ENCODE measurements at places on chromosomes 7 and 10. TPM values are rescaled to one million over a fixed set of nuclear protein-coding genes. Genes with fewer than 3 reads are reported as not detected.
A peak's percentile ranks its signal among the peaks of the same experiment; 100 is the strongest.

DNA sequence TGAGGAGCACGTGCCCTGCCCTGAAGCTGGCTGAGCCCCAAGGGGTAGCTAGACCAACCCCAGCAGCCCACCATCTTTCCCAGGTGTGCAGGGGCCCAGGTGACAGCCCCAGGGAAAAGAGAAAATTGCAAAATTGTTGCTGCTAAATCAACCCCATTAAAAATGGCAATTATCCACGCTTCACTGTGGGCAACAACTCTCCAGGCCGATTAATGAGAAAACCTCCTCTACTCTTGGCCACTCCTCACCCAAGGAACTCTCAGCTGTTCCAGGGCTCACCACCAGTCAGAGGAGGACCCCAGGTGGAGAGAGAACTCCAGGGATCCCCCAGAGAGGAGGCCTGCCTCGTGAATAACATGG, 516.1 kb upstream of the MGMT start:
- no peak for DNase-seq

DNA sequence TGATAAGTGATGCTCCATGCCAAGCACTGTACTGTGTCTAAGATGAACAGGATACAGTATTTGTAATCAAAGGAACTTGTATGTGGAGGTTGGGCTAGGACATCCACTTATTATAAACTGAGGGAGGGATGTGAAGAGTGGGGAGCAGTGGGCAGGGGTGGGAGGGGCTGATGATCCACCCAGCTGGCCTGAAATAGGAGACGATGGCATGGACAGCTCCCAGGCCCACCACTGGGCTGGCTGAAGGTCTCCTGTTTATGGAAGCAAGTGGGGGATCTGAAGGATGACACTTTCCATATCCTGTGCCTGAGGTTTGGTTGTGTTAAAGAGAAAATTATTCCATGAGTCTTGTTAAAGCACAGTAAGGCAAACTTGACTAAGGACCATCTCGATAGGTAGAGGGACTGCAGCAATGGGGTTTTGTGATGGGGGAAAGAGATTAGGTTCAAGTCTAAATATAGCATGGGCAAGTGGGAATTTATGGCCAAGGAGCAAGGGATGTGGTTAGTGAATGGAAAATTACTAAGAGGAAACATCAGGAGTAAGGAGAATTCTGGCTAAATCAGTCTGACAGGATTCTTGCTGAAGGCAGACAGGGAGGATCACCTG, 124.6 kb downstream of the CCNY start:
- no peak for DNase-seq

- no peak for DNase-seq
Measured at GRCh38 chr7:43721193-43721806, 8.0 kb downstream of the COA1 start.

- DNase-seq = no peak
Measured at GRCh38 chr7:43648473-43649406, 65.8 kb downstream of the STK17A start.

GRCh38 chr7:106064771-106065574, 47.1 kb downstream of the SYPL1 start:
- peak; percentile 70 for DNase-seq

DNA sequence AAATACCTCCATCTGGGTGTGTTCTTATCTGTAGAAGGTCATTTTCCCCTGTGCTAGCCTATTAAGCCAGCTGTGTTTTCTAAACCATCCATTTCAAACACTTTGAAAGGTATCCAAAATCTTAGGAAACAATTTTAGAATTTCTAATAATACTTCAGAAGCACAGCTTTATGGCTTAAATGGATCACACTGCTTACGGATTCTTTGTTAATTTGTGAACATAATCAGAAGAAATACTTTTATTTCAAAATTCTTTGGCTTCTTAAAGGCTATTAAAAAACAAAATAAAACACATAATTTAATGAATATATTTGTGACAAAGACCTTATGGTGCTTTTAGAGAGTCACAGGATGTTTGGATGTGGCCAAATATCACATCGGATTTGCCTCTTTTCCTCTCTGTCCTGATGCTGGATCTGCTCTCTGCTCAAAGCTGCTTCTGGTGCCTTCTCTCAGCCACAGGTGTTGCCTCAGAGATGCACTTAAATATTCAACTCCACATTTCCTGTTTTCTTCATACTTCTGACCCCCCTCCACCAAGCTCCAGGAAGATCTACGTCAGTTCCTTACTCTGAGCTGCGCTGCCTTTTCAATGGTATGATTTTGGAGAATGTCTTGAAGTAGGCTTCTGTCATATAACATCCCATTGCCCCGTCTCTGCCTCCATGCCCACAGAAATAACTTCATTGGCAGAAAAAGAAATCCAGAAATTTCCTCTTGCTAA, 230.6 kb downstream of the MLLT10 start:
- DNase-seq = no peak

DNA sequence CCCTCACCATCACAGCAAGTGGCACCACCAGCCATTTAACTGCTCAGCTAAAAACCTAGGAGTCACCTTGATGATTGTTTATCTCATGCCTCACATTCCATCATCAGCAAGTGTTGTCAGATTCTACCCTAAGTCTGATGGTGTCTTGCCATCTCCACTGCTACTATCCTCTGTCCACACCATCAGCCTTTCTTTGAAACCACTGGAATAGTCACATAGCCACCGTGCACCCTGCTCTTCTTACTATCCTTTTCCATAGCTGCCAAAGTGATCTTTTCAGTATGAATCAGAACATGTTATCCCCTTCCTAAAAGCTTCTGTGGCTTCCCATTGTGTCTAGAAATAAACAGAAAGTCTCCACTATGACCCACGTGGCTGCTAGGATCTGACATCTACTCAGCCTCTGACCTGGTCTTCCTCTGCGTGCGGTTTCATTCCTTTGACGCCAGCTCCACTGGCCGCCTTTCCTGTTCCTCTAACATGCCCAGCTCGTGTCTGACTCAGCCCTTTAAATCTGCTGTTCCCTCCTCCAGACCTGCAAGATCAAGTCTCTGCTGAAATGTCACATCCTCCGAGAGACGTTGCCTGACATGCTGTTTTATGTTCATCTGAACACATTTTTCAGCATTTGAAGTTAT, 16.5 kb upstream of the CHN2 start:
- DNase-seq = no peak

- DNase-seq = no peak
Measured at GRCh38 chr7:112022128-112022527, 184.1 kb downstream of the DOCK4 start.

GRCh38 chr7:79176859-79177477, 276.5 kb downstream of the MAGI2 start:
- DNase-seq = no peak

DNA sequence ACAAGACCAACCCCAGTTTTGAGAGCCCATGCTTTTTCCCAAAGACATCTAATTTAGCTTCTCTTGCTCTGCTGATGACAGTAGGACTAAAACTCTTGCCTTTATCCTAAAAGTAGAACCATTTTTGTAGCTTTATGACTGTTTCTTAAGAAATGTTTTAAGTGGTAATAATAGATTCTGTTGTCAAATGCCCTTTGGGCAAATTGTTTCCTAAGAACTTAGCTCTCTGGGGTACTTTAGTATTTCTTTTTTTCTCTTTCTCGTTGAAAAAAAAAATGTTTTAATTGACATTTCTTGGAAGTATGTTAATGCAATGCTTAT, 157.4 kb downstream of the ARID5B start:
- DNase-seq = no peak

GRCh38 chr7:48084727-48085432, 4.2 kb upstream of the UPP1 start:
- peak; percentile 95 for DNase-seq

- no peak for DNase-seq
Measured at GRCh38 chr7:159035571-159036073, 109.0 kb downstream of the VIPR2 start.

- DNase-seq = no peak
Measured at GRCh38 chr10:63976538-63976937, 455.3 kb downstream of the REEP3 start.

GRCh38 chr10:73816917-73817729, 5.7 kb upstream of the NDST2 start:
- no peak for DNase-seq

- no peak for DNase-seq
Measured at GRCh38 chr7:128383776-128384175, 22.3 kb upstream of the PRRT4 start.

- DNase-seq = no peak
Measured at GRCh38 chr7:12199363-12199762, 11.7 kb upstream of the TMEM106B start.

DNA sequence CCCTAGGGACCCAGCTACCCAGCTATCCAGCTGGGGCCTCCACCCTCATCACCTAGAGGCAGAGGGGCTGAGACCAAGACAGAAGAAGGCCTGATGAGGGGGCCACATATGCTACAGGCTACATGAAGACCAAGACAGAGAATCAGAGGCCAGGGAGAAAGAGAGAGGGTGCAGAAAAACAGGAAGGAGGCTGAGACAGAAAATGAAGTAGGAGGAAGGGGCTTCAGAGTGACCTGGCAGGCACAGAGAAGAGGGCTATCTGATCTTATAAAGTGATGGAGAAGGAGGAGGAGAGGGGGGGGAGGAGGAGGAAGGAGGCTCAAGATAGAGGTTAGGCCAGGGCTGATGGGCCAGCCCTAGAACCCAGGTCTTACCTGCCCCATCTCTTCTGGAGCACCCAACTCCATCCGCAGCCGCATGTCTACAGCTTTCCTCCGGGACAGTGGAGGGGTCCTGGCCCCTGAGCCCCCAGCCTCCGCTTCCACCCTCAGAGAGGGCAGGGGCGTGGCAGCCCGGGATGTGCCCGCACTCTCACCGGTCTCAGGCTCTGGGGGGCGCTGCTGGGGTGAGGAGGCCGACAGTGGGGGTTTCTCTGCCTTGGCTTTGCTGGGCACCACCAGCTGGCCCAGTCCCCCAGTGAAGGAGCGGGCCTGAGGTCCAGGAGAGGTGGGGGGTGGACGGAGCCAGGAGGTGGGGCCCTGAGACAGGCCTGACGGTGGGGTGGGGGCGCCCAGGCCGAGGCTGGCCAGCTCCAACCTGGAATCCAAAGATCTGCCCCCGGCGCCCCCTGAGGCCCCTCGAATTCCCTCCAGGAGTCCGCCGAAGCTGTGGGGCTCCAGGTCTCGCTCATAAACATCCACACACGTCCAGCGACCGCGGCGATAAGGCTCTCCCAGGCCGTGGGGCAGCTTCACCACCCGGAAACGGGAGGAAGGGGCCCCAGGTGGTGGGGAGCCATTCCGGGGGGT, 1.8 kb downstream of the TSC22D4 start:
- no peak for DNase-seq

GRCh38 chr7:112296432-112296831, 89.9 kb downstream of the ZNF277 start:
- no peak for DNase-seq

DNA sequence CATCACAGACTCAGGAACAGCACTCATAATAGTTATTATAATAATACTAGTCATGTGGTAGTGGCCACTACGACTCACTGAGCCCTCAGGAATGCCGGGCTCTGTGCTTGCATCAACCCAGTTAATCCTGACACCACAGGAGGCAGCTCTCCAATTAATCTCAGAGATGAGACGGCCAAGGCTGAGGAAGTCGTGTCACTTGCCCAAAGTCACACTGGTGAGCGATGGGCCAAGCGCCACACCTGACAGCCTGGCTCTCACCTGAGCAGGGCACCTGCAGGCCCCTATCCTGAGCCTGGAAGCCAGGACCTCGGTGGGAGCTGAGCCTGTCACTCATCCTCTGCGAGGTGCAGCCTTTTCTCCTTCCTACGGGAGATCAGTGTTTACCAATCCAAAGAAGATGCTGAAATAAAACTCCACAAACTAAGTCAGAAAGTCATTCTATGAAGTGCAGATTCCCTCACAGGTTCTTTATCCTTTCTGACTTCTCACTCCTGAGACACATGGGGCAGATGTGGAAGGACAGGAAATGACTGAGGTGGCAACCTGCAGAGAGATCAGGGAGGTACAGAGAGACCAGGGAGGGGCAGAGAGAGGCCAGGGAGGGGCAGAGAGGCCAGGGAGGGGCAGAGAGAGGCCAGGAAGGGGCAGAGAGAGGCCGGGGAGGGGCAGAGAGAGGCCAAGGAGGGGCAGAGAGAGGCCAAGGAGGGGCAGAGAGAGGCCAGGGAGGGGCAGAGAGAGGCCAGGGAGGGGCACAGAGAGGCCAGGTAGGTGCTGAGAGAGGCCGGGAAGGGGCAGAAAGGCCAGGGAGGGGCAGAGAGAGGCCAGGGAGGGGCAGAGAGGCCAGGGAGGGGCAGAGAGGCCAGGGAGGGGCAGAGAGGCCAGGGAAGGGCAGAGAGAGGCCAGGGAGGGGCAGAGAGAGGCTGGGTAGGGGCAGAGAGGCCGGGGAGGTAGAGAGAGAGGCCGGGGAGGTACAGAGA, 38.5 kb downstream of the VIPR2 start:
- no peak for DNase-seq

DNA sequence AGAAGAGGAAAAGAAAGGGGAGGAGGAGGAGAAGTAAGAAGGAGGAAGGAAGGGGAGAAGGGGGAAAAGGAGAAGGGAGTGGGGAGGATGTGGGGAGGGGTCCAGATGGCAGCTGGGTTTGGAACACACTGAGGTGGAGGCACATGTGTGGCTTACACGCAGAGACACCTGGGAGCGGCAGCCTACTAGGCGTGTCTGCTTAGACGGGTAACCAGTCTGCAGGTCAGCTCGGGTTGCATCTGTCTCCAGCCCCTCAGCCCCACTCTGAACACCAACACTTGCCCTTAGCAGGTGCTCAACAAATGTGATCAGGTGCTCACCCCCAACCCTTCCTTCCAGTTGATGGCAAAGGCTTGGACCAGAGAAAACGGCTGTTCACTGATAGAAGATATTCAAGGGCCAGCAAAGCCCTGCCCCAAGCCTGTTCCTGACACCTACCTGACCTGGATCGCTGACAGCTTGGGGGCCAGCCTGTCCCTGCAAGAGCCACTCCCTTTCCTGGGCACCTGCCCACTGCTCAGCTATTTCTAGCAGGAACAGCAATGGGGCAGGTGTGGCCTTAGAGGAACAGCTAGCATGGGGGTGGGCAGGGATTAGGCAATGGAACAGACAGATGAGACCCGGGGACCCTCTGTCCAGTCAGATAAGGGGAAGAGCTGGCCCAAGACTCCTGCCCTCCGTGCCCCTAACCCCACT, 70.5 kb downstream of the SH3PXD2A start:
- DNase-seq = no peak

The KCP gene
- 0.02 TPM for polyA plus RNA-seq

The STRIP2 gene
- polyA plus RNA-seq = 2.0 TPM

The RELN gene
- 4.3 TPM for polyA plus RNA-seq

The PTEN gene
- polyA plus RNA-seq = 66.9 TPM

The POLR3A gene
- 12.7 TPM for polyA plus RNA-seq

The CUL1 gene
- 38.6 TPM for polyA plus RNA-seq

The NKX1-2 gene
- polyA plus RNA-seq = not detected

The ITIH5 gene
- polyA plus RNA-seq = 10.3 TPM

The LIPF gene
- polyA plus RNA-seq = not detected

The PVRIG gene
- not detected for polyA plus RNA-seq

The ZP3 gene
- 1.6 TPM for polyA plus RNA-seq

The ZPBP gene
- not detected for polyA plus RNA-seq
